ENCODE measurements at places on chromosomes 1 and 21.

GRCh38 chr1:66559517-66559916, 25.6 kb downstream of the SGIP1 start:
- no peak for DNase-seq

DNA sequence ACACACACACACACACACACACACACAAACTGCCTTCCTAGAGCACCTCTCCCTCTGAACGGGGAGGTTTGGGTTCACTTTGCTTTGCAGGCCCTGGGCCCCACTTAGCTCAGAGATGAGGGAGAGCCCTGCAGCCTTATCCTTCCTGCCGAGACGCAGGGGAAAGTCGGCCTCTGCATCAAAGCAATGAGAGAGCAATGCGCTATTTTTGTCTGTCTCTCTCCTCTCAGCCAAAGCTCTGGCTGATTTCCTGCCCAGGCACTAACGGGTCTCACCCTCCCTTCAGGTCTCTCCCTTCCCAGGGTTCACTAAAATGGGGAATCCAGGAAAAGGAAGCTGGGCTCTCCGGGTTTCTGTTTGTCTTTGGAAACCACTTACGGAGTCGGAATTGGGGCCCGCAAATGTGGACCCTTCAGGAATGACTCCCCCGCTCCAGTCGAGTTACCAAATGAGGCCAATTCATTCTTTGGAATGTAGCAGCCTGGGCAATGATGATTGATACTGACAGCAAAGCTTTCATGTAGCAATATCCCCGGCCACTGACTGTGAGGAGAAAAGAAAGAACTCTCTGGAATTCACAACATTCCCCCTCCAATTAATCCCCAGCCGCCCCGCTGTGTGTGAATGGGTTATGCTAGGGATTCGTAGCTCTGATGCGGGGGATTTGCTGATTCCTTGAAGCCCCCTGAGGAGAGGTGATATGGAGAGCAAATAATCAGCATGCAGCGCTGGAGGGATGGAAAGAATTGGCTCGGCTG, 61.5 kb upstream of the WLS start:
- DNase-seq = no peak

DNA sequence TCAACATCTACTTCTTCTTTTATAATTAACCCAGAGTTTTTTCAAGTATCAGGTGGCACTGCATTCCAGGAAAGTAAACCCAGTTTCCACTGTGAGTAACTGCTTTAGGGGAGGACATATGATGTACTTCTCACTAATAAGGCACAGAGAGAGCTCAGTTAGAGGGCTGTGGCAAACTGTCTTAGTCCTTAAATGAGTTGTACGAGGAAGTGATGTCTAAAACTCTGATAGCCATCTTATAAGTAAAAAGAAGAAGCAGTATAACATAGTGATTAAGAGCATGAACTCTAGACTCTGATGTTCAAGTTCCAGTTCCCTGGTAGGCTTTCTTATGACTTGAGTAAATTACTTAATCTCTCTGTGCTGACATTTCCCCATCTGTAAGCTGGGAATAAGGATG, 58.7 kb upstream of the PTGS2 start:
- DNase-seq = no peak

DNA sequence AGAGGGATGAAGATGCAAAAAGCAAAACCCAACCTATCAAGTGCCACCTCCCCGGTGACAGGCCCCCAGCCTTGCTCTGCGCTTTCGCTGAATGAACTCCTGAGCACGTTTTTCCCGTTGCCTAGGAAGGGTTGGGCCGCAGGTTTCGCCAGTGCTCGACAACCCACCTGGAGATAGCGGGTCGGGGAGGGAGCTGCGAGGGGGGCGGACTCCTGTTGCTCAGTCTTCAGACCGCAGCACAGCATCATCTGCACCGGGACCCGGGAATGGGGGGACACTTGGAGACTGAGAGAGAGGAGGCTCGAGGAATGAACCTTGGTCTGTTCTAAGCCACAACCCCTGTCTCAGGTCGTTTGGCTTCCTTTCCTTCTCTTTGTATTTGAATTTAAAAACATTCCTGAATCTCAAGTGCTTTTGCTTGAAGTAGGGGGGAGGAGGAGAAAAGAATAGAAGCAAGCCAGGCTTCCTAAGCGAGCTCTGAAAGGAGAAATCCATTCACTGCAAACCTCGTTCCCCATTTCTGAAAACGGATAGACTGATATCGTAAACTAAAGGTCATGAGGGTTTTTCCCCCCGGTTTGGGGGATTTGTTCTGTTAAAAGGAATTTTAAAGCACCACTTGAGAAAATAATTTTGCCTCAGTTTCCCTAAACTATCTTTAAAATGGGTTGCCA, 1.2 kb downstream of the AK5 start:
- DNase-seq = no peak

DNA sequence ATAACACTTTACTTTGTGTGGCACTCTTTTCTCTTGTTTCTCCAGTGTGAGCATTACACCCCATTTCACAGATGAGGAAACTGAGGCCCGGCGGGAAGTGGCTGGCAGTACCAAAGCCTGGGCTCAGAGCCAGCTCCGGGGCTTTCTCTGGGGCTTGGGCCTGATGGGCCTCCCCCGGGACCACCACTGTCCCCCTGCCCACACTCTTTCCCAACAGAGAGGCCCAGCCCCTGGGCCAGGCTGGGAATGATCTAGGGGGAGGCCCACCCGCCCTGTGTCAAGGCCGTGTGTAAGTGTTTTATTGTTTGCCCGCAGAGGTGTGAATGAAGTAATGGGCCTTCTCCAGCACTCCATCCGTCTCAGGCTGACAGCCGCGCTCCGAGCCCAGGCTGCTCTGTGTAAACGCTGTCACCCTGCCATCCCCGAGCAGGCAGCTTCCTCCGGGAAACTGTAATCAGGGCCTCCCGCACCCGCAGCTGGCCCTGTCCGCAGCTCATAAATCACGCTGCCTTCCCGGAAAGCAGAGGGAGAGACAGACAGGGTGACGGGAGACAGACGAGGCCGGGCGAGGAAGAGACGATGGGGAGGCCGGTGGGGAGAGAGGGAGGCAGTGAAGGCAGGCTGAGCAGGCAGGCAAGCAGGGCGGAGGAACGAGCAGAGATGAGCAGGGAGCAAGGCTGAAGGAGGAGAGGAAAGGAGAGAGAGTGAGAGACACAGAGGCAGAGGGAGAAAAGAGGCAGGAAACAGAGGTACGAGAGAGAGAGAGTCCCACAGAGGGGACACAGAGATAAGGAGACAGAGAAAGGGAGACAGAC, 109.7 kb upstream of the ZBTB40 start:
- DNase-seq = peak; percentile 67

DNA sequence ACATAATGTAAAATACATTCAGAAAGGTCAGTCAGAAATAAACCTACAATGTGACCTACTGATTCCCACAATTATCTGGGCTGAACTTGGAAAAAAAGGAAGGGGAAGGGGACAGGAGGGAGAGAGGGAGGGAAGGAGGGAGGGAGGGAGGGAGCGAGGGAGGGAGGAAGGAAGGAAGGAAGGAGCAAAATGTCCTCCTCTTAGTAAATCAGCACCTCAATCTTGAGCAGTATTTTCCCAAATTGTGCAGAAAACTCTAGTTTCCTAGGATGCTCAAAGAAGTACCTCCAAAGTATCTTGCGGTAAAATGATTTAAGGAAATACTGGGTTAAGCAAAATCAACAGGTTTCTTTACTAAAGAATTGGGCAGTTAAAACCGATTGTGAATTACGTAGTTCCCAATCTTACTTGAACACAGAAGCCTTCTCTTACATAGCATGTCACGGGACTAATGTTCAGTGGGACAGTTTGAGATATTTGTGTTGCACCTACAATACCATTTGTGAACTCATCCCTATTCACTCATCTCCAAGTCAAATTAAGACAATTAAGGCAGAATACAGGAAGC, 51.0 kb upstream of the ASPM start:
- DNase-seq = no peak

DNA sequence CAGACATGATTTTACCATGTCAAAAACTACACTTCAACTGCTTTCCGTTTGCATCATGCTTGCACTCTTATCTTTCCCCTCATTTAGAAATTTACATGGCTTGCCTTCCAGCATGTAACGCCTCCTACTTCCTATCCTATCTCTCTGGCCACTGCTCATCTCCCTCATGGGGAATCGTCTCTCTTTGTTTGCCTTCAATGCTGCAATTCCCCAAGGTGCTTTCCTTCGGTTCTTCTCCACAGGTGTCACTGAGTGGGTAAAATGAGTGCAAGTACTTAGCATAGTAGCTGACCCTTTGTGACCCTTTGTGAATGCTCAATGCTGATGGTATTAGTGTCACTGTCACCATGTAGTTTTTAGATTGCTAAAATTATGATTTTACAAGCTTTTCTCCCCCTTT, 63.1 kb downstream of the APP start:
- DNase-seq = no peak

DNA sequence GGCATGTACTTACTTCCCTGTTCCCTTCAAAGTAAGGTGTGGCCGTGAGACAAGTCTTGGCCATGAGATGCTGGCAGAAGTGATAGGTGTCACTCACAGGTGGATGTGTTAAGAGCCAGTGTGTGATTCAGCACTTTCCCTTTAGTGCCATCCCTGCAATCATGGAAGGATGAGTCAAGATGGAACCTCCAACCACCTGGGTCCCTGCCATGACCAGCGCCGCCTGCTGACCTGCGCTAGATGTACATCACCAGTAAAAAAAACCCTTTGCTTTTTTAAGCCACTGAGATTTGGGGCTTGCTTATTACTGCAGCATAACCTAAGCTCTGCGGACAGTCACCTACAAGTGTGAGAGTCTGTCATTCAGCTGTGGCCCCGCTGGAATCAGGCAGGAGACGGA, 71.7 kb downstream of the TOMM20 start:
- DNase-seq = no peak

DNA sequence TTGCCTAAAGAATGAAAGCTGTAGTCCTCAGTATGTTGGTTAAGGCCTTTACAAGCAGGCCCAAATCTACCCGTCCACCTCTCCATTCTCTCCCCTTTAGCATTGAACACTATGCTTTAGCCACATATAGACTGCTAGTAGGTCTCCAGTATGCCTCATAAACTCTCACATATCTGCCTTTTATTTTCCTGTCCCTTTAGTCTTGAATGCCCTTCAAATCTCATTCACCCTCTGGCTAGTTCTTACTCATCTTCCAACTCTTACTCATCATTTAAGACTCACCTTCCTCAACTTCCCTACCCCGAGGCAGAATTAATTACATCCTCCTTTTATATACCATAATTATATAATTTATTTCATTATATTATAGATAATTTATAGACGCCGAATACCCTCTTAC, 78.7 kb upstream of the TSPAN2 start:
- DNase-seq = no peak

GRCh38 chr1:84763912-84764680, 73.8 kb upstream of the SSX2IP start:
- no peak for DNase-seq

Data from NCI-H2081 treated with DMSO at 0.1 percent for 48 hours (cell line).